ENCODE measurements at places on chromosomes 16 and 17.
A peak's percentile ranks its signal among the peaks of the same experiment; 100 is the strongest.

DNA sequence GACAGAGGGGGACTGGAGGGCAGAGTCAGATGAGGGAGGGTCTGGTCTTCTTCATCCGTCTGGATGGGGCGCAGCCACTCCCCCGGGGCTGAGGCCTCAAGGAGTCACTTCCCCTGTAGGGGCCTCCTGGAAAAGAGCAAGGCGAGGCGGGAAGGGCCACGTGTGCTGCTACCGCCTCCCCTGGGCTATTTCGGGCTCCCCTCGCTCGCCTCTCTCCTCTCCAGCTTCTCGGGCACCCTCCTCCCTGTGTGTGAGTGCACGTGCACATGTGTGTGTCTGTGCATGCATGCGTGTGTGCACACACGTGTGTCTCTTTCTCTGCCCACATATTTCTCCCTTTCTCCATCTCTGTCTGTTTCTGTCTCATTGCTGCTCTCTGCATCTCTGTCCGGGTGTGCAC lies 10.1 kb downstream of the GSG1L start:
- no peak for DNase-seq

- peak; percentile 68 for DNase-seq
These were observed 290 bp downstream of the TLCD1 start for GRCh38 chr17:28725660-28726225.

DNA sequence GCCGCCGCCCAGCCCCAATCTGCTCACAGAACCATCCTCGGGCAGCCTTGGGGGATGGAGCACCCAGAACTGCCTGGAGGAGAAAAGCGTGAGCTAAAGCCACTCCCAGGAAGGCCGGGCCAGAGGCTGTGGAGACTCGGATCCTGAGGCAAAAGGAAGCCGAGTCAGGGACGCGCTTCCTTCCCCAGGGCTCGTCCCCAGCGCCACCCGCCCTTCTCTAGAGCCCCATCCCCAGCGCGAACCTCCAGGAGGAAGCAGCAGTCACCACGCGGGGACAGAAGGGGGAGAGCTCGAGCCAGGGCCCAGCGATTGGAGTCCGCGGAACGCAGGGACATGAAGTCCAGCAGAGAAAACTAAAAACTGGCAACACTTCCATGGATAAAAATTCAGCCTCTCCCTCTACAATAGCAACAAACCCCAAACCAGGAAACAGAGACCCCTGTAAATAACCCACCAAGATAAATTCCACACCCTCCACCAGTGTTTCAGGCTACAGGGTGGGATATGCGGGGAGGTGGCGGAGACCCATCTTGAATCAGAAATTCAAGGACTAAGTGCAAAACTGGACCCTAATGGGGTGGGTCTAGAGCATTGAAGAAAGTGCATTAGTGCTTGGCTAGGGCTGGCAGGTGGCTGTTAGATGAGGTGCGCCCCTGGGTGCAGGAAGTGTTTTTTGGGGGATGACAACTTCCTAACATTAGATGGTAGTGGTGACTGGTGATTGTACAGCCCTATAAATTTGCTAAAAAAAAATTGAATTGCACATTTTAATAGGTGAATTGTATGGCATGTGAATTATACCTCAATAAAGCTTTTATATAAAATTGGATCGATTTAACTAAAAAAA lies 116.1 kb upstream of the METRNL start:
- no peak for DNase-seq

DNA sequence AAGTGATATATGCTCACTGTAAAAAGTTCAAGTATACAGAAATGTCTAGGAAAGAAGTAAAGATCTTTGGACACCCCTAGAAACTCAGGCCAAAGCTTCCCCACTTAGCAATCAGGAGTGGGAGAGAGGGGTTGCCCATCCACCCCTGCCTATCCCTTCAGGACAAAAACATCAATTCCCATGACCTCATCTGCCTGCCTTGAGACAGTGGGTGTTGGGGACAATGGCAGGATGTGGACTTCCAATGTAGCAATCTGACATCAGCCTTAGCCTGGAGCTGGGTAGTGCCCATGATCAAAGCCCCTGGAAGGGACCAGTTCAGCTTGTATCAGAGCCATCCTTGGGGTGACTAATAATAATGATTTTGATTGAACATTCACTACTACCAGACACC lies 18.1 kb downstream of the ITPRIPL2 start:
- no peak for DNase-seq

DNA sequence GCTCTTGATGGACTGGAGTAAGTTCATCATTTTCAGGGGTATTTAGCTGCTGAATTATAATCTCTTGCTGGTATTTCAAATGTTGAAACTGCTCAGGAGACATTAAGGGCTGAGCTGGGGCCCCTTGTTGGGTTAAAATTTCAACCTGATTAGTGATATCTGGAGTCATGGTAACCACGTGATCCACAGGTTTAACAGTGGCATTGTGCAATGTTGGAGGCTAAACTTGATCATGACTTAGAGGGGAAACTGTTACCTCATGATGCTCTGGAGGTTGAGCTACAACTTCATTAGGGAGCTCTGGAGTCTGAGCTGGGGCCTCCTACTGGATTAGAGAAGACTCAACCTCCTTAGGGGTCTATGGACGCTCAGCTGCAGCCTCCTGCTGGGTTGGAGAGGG lies 17.2 kb upstream of the MPP2 start:
- DNase-seq, result no peak

DNA sequence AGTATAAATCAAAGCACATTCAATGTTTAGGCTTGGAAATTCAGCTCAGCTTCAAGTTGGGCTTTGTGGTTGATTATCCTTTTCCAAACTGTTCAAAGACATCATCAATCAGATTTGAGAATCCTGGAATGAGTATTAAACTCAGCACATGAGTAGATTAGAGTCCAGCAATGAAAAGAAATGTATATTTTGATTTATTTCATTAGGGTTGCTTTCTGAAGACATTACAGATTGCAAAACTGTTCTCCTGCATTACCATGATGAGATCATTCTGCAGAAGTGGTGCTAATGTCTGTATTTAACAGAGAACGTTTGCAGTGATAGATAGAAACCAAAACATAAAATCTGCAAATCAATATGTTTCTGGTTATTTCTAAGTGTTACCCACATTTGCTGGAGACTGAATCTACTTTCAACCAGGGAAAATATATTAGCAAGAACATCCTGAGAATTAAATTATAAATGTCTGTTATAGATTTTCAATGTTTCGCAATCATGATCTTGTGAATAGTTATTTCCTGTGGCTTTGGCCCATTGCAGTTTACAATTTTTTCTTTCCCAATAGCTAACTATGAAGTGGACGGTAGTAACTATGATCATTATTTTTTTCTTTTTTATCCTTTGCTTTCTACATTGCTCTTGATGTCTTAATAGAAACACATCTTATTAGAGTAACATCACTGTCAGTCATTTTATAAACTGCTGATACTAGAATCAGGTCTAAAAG lies 1125.7 kb upstream of the GOT2 start:
- no peak for DNase-seq

DNA sequence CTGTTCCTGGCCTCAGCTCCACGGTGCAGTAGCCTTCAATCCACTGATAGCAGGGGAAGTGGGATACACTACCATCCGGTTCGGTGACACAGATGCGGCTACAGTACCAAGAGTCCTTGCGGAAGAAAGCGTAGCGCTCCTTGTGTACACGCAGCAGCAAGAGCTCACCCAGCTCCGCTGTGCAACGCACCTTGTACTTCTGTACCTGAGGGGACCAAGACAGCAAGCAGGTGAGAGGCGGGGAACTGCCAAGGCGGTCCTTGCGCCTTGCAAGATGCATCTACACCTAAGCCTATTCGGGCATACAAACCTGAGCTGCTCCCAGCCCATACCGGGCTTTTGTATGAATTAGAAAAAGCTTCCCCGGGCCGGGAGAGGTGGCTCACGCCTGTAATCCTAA lies 1.5 kb downstream of the ALOXE3 start:
- DNase-seq, result no peak

- DNase-seq, result peak; percentile 69
These were observed 621 bp upstream of the CSHL1 start for GRCh38 chr17:63911657-63912100.

GRCh38 chr17:5439446-5439764 lies 450 bp upstream of the C1QBP start:
- DNase-seq, result no peak

DNA sequence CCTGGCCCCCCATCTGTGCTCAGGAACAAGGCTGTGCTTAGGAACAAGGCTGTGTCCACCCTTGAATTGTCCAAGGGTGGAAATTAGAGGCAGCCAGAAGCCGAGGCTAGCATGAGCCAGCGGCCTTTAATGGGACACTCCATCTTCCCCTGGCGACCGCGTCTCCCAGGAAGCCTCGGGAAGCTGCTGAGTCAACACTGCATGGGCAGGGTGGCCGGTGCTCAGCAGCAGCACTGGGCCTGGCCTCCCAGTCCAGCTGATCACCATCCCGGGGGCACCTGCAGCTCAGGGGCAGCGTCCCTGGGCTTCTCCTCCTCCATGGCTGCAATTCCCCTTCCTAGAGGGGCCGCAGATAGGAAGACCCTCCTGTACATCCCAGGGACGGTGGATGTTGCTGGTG lies 180.8 kb downstream of the ENGASE start:
- no peak for DNase-seq

- no peak for DNase-seq
These were observed 42.7 kb upstream of the WSCD1 start for GRCh38 chr17:6027342-6028024.

- no peak for DNase-seq
These were observed 477.4 kb downstream of the SLC39A11 start for GRCh38 chr17:72614871-72615626.

Data from stimulated activated CD4-positive, alpha-beta T cell treated with anti-CD3 and anti-CD28 coated beads, Interleukin-4, amount 100 ng/mL, for 24 hours (primary cell).